ENCODE measurements at places on chromosomes 2 and 18.

GRCh38 chr2:99278793-99279291 is 22.2 kb downstream of the LYG1 start:
- no peak for DNase-seq

DNA sequence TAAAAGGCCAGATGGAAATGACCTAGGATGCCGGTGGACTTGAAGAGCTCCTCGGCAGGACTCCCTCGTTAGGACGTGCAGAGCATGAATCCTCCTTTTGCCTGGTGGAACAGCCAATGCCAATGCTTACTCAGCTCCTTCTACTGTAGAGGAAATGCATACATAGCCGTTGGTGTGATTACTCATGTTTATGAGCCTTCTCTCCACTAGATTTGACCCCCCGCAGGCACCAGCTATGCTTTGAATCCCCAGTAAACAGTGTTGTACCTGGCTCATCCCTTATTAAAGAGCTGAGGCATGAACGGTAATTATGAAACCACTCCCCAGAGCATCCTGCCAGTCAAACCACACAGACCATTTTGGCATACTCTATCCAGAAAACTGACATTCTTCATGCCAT is 172.8 kb downstream of the ANTXR1 start:
- no peak for DNase-seq

GRCh38 chr2:113273027-113273551 is 5.6 kb downstream of the PAX8 start:
- DNase-seq, result no peak

- DNase-seq, result no peak
Measured at GRCh38 chr2:10837298-10838266, 25.0 kb upstream of the PDIA6 start.

- DNase-seq, result no peak
Measured at GRCh38 chr2:176419591-176420071, 150.4 kb downstream of the MTX2 start.

- DNase-seq, result no peak
Measured at GRCh38 chr2:239283288-239283945, 117.4 kb downstream of the HDAC4 start.

DNA sequence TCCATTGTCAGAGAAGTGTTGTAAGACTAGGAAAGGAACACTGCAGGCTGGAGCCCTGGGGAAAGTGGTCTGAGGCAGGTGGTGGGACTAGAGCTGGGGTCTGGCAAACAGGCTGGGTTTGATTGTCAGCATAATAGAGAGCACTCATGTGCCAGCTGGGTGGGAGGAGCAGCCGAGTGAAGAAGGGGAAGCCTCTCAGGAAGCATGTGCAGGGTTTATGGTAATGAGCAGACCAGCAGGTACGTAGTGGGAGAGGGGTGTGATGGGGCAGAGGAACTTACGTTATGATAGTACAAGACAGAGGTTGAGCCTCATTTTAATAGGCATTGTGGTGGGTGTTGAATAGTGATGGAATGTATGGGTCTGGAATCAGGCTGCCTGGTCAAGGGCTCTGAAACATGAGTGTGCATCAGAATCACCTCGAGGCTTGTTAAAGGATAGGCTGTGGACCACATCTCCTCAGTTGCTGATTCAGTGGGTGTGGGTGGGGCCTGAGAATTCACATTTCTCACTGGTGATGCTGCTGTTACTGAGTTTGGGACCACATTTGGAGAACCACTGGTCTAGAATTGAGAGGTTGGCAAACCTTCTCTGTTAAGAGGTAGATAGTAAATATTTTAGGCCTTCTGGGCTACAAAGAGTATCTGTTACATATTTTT is 1.7 kb upstream of the MGAT5 start:
- DNase-seq, result no peak

- DNase-seq, result no peak
Measured at GRCh38 chr2:88010136-88010535, 6.2 kb downstream of the RNU2-63P start.

DNA sequence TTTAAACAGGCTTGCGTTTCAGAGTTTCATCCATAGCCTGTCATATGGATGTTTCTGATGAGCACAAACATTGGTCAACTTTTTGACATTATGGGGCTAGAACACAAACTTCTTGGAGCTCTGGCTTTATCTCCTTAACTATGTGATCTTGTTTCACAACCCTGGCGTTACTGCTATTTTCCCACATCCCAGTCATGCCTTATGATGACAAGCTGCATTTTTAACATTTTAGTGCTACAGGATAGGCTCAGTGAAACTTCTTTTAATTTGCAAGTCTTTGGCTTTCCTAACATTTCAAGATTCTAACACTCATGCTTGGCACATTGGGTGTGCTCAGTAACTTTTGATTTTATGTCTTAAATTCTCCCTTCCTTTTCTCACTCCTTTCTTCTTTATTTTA is 21.0 kb upstream of the PDE1A start:
- DNase-seq, result no peak

- DNase-seq, result no peak
Measured at GRCh38 chr2:208363485-208363884, 43.1 kb upstream of the PTH2R start.

DNA sequence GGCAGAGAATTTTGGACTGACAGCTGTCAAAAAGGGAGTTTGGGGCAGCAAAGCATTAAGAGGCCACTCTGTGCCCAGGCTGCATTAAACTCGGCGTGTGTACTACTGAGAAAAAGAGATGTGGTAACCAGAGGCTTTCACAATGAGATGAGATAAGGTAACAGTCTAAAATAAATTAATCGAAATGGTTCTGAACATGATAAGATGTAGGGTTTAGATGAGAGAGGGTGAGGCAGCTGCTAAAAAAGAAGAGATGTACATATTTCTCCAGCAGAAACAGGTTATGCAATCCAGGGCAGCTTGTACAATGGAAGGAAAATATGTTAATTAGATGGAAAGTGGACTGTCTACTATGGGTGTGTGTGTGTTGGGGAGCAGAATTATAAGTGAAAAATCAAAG is 39.2 kb upstream of the ACTR3 start:
- no peak for DNase-seq

GRCh38 chr2:157233506-157233905 is 24.0 kb upstream of the GALNT5 start:
- no peak for DNase-seq

DNA sequence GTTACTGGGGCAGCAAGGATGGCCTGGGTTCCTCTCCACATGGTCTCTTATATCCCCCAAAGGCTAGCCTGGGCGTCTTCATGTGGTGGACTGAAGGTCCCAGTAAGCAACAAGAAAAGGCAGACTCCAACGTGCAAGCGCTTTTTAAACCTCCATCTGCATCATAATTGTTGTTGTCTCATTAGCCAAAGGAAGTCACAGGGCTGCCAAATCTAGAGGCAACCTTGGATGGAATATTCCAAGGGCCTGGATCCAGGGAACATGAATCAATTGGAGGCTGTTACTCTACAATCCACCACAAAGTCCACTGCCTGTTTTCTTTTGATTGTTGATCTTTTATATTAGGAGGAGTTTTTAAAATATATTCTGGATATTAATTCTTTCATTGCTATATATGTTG is 118.8 kb downstream of the SH3RF3 start:
- DNase-seq, result no peak

DNA sequence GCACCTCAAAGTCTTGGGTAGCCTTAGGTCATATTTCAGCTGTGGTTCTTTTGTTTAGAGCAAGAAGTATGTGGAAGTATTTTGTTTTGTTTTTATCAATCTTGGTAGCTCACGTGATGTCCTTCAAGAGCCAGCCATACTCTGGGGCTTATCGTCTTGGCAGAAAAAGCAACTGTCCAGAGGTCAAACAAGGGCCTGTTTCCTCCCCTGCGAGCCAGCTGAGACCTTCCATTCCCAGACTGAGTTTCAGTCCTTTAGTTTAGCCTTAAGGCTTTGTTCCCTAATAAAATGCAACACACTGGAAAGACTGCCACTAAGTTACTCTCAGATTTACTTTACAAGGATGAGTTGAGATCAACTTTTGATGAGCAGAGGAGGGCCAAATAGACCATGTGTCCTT is 63.5 kb downstream of the TXNL1 start:
- no peak for DNase-seq

- DNase-seq, result no peak
Measured at GRCh38 chr2:122755281-122755780, 999.9 kb downstream of the TSN start.

DNA sequence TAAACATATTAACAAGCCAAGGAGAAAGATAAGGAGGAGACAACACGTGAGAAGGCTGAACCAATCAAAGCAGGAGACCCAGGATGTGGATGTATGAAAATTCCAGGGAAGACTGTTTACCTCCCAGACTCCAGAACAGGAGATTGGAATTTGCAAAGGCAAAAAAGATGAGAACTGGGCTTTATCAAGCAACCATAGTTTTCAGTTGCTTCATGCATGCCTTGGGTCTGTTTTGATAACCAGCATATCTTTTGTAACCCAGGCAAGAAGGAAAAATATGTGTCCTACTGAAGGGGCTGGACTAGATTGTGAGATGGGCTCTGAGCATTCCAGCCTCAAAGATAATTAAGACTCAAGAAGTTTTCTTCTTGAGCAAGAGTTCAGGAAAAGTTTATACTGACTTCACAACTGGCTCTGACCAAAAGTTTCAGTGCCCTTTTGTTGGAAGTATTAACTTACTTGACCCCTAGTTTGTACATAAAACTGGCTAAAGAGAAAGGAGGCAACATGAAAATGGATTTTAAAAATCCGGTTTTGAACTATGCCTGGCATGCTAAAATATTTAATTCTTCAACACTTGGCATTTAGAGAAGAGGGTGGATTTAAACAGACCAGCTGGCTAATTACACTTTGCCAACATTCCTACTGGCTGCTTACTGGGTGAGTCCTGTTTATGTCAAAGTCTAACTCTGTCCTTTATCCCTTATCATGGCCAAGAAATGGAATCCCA is 79.3 kb upstream of the CD28 start:
- no peak for DNase-seq

- no peak for DNase-seq
Measured at GRCh38 chr2:226869371-226869770, 33.5 kb downstream of the RHBDD1 start.

DNA sequence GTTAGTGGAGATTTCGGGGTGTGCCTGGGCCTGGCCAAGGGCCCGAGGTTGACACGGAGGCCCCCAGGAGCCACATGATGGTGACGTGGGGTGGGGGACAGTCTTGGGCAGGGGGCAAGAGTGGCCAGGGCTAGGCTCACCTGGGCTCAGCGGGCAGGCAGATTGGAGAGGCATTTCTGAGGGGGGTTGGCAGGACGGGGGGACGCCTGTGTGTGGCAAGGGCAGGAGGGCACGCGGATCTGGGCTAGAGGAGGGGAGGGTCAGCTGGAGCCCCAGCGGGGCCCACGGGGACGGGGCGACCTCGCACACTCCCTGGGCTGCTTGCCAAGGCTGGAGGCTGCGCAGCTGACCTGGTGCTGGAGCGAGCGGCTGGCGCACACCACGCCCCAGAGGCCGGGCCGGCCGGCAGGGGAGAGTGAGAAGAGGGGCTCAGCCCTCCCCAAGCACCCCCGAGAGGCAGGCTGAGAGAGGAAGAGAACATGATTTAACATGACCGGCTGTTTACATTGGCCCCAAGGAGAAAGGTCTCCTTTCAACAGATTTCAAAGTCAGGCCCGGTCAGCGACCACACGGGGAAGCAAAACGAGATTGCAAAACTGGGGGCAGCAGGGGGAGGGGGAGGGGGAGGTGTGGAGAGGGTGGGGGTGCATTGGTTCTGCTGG is 38.0 kb upstream of the SNED1 start:
- no peak for DNase-seq

GRCh38 chr2:215598376-215598975 is 162.6 kb upstream of the FN1 start:
- DNase-seq, result no peak

- DNase-seq, result no peak
Measured at GRCh38 chr2:227450311-227450841, 21.6 kb upstream of the AGFG1 start.

DNA sequence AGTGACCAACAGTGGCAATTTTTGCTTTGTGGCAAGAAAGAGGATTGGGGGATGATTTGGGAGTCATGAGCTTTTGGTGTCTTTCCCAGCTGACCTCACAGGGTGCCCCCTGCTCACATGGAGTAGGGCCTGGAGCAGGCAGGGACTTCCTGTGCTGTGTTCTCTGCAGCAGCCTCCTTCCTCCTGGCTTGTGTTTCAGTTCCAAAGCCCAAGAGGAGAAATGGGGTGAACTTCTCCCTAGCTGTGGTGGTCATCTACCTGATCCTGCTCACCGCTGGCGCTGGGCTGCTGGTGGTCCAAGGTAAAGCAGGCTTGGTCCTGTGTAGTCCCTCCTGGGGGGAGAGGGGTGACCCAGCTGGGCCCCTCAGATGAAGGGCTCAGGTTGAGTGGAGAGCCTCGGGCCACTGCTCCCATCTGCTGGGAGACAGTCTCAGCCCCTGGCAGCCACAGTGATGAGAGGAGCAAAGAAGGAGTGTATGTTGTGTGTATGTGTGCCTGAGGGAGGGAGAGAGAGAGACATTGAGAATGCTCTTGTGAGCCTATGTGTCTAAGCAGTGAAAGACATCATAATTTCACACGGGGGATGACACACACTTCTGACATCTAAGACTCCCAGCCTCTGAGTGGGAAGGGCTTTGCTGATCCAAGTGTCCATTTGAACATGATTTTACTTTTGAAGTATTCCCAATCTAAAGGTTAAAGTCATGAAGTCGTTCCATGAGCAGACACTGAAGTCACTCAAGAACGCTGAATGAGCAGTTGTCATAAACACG is 27.2 kb downstream of the MARCO start:
- no peak for DNase-seq

- DNase-seq, result no peak
Measured at GRCh38 chr2:199458009-199458805, 468 bp upstream of the SATB2 start.

DNA sequence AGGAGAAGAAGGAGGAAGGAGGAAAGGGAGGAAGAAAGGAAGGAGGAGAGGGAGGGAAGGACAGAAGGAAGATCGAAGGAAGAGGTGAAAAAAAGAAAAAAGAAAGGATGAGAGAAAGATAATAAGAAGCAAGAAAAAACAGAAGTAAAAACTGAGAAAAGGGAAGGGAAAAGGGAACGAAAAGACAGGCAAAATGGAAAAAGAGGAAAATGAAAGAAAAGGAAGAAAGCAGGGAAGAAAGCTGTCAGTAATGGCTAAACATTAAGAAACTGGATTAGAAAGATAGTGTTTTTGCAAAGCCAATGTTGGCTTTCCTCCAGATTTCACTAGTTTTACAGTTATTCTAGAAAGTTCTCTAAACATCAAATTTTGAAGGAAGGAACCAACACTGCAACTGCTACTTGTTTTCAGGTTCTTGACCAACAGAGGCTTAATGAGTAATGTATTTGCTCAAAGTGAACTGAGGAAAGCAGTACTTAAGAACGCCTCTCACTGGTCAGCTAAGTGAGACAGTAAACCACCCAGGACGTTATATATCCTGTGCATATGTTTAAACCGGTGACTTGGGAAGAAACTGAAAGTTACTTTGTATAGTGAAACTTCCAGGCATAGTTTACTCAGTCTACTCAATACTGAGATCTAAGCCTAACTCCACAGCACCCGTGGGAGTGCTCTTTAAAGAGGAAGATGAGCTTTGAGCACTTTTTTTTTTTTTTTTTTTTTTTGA is 286.2 kb upstream of the TRIB2 start:
- DNase-seq, result no peak

GRCh38 chr2:11540148-11540995 is 6.5 kb downstream of the GREB1 start:
- no peak for DNase-seq

- no peak for DNase-seq
Measured at GRCh38 chr2:129061069-129061768, 742.6 kb upstream of the HS6ST1 start.

GRCh38 chr2:54077088-54077900 is 38.1 kb upstream of the ACYP2 start:
- no peak for DNase-seq

GRCh38 chr2:10285191-10285555 is 17.5 kb upstream of the HPCAL1 start:
- DNase-seq, result no peak

Measured in effector memory CD4-positive, alpha-beta T cell (primary cell).